ENCODE measurements at places on chromosomes 1 and 21.

DNA sequence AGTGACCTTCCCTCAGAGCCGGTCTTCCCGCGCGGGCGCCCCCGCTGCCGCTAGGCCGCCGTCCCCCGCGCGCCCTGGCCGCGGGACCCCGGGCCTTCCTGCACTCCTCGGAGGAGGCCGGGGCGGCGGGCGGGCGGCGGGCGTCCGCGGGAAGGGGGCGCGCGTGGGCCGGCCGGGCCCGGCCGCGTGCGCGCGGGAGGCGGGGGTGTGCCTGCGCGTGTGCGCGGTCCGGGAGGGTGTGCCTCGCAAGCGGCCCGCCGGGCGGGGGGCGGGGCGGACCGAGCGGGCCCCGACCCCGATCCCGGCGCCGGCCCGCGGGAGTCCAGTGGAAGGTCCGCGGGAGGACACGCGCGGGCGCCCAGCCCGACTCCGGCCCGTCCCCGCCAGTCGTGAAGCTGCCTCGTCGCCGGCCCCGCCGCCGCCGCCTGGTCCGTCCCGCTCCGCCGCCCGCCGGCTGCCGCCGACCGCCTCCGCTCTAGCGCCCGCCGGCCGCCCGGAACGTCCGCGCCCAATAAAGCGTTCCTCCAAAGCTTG, 438 bp downstream of the MRPS6 start:
- peak; percentile 49 for DNase-seq

DNA sequence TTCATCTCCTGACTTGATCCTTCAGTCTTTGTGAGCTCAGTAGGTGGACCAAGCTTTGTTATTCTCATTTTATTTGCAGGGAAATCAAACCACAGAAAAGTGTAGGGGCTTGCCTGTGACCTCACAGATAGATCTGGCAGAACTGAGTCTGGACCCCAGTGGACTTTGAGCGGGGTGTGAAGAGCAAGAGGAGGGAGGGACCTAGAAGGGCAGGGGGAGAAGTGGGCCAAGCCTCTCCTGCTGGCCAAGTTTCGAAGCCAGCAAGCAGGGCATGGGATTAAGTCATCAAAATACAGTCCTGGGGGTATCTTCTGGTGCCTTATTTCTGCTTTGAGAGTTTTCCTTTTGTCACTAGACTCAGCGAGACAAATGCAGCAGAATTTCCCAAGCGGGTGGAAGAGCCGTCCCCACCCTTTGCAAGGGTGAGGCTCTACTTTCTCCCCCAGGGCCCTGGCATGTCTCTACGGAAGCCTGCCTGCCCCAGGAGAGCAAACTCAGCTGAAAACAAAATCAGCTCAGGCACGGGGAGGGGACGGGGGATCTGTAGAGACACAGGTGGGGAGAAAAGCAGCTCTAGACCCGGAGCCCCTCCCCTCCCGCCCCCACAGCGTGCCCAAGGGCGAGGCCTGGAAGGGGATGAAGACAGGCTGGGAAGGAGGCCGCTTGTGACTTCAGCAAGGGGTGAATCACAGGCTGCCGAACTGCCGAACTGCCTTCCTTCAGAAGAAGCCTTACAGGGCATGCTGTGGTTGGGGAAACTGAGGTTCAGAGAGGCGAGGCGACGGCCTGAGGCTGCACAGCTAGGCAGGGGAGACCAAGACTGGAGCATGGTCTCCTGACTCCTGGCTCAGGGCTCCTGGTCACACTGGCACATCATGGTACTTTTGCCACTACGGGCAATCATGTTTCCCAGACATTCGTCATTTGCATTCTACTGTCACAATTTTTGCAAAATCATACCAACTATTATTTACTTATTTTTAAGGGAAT, 19.2 kb downstream of the PKP1 start:
- no peak for DNase-seq

DNA sequence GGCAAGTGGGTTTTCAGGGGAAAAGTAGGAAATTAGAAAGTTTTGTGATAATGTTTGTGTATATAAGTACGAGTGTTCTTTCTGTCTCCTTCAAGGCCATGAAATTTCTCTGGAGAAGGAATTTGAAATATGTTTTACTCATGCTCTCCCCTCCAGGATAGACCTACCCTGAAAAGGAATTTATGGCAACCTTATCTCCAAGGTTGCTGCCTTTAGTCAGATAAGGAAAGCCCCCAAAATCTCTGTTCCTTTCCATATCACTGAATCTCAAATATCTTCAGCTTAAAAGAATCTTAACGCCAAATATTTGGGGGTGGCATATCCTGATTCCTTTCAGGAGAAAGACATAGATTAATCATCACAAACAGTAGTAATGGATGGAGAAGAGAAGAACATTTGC, 499 bp upstream of the C4BPB start:
- DNase-seq = no peak

GRCh38 chr1:202143011-202143767, 1.3 kb downstream of the ARL8A start:
- DNase-seq = no peak

DNA sequence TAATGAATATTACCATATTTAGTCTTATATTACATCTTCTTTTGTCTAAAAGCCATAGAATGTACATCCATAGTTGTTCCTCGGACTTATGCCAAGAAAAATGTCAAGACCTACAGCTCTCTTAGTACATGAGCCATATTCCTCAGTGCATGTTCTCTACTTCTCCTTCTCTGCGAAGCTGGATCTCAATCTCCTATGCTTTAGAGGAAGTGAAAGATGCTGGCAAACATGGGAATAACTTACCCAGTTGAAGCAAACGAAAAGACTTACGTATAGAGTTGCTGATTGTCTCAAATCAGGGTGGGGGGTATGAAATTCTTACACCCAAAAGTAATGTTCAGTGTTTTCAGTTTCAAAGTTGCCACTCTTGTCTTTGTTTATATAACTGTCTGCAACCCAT, 32.7 kb downstream of the OR13G1 start:
- DNase-seq = no peak

DNA sequence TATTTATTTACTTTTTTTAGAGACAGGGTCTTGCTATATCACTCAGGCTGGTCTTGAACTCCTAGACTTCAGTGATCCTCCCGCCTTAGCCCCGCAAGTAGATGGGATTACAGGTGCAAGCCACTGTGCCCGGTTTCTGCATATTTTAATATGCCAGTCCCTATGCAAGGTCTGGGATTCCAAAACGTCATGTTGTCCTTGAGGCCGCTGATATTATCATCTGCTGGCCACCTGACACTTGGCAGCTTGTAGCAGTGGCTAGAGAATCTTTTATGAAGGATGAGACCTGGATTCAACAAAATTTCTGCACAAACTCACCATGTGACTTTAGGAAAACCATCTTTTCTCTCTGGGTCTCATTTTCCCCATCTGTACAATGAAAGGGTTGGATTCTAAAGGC, 32.9 kb upstream of the OSBPL9 start:
- no peak for DNase-seq

GRCh38 chr1:11365744-11366387, 92.9 kb downstream of the UBIAD1 start:
- no peak for DNase-seq

GRCh38 chr21:28283641-28284490, 708.8 kb downstream of the LTN1 start:
- DNase-seq = no peak

GRCh38 chr1:11473491-11474034, 5.4 kb upstream of the DISP3 start:
- DNase-seq = no peak

DNA sequence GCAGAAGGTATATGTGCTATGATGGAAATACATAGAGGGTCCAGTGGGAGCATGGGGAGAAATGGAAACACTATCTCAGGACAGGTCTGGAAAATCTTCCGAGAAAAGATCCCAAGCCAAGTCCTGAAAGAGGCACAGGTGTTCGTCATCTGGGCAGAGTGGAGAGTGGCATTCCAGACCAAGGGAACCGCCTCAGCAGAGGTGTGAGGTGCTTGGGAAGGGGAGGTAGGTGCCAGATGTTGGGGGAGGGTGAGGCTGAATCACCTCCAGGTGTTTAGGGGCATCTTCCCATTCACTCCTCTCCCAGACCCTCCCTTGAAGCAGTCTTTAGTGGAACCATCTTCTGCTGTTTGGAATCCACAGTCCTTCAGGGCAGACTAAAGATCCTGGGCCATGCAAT, 23.5 kb upstream of the LRRN2 start:
- no peak for DNase-seq

DNA sequence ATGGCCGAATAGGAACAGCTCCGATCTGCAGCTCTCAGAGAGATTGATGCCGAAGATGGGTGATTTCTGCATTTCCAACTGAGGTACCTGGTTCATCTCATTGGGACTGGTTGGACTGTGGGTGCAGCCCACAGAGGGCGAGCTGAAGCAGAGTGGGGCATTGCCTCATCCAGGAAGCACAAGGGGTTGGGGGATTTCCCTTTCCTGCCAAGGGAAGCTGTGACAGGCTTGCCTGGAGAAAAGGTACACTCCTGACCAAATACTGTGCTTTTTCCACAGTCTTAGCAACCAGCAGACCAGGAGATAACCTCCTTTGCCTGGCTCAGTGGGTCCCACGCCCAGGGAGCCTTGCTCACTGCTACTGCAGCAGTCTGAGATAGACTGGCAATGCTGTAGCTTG, 66.9 kb downstream of the HSD3B1 start:
- no peak for DNase-seq

DNA sequence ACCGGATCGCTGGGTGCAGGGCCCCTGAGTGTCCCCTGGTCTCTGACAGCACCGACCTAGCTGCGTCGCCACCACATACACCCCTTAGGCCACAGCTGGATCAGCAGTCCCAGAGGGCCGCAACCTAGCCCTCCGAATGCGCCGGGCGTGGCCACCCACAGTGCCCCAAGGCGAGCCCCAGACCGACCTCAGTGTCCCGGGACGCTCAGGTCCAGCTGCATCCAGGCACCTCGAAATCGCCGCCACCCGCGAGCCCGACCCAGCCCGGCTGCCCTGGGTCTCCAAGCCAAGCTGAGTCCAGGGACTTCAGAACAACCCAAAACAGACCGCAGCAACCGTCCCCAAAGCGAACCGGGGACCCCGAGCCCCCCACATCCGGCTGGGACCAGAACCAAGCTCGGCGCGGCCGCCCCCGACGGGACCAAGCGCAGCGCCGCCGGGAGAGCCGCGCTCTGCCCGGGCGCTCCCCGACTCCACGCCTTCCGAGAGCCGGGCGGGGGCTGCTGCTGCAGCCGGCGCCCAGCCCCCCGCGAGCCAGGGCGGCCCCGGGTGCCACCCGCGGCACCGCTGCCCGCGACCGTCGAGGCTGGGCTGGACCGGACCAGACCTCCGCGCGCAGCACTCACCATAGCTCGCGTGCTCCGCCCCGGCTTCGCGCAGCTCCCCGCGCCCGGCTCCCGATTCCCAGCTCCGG, 54.6 kb upstream of the ECE1 start:
- no peak for DNase-seq

- no peak for DNase-seq
These were observed 6.9 kb downstream of the PDE4B start for GRCh38 chr1:65799601-65800000.

DNA sequence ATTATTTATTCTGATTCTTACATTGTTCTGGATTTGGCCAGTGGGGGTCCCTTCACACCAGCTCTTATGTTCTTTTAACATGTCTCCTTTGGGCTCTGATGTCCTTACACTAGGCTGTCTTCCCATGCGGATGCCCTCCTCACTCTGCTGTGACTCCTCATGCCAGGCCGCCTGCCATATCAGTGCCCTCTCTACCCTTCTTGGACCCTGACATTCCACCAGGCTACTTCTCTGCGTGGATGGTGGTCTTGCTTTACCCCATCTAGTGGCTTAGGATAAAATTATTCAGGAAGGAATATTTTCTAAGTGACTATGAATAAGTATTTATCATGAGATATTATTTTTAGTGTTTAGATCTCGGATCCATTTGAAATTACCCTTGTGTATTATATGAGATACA, 21.2 kb downstream of the ATF6 start:
- DNase-seq = no peak

DNA sequence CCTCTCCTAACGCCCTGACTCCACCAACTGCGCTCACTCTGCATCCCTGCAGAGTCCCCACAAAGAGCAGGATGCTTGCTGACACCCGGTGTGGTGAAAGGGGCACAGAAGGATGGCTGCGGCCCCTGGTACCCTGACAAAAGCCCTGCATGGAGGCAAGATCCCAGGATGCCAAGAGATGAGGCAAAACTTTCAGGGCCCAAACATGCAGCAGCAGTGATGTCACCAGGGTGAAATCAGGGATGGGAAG, 36.6 kb downstream of the SLC9A1 start:
- DNase-seq = no peak

- no peak for DNase-seq
These were observed 6.3 kb downstream of the FAM20B start for GRCh38 chr1:179031855-179032513.

DNA sequence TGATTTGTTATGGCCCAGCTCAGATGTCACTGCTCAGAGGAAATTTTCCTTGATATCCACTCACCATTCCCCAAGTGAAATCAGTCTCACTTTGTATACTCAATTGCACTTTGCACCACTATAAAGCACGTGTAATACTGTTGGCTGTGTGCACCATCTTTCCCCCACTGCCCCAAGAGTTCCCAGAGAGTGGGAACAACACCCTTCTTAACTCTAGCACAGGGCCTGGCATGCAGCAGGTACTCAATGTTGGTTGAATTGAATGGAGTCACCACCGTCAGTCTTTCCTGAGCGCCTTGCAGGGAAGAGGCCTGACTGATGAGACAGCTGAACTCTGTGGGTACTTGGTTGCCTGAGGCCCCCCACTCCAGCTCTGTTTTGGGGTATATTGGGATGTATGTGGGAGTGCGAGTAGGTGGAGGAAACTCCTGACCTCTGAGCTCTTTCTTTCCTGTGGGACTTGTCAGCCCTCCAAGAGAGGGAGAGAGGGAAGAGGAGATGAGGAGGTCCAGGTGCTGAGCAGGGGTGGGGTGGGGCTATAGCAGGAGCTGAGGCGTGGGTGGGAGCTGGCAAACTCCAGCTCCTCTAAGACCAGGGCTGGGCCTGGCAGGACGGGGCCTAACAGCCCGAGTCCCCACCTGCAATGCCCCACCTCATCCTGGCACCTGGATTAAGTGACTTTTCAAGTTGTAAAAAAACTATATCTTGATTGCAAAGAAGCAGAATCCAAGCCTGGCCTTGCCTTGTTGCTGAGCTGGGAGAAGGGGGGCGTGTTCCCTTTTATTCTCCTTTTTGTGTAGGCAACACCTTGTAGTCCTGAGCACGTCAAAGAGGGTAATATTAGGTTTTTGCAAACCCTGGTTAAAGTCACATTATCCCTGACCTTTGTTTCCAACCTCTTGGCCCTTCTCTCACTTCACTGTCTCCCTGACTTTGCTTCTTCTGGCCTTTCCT, 19.4 kb upstream of the WASF2 start:
- no peak for DNase-seq

GRCh38 chr1:31699341-31699891, 4.4 kb downstream of the COL16A1 start:
- DNase-seq = no peak

DNA sequence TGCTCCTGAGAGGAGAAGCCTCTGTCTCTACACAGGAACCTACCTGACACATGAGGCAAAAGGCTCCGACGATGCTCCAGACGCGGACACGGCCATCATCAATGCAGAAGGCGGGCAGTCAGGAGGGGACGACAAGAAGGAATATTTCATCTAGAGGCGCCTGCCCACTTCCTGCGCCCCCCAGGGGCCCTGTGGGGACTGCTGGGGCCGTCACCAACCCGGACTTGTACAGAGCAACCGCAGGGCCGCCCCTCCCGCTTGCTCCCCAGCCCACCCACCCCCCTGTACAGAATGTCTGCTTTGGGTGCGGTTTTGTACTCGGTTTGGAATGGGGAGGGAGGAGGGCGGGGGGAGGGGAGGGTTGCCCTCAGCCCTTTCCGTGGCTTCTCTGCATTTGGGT, 3.9 kb upstream of the ACKR1 start:
- no peak for DNase-seq
